ENCODE measurements at places on chromosomes 16 and 17.

DNA sequence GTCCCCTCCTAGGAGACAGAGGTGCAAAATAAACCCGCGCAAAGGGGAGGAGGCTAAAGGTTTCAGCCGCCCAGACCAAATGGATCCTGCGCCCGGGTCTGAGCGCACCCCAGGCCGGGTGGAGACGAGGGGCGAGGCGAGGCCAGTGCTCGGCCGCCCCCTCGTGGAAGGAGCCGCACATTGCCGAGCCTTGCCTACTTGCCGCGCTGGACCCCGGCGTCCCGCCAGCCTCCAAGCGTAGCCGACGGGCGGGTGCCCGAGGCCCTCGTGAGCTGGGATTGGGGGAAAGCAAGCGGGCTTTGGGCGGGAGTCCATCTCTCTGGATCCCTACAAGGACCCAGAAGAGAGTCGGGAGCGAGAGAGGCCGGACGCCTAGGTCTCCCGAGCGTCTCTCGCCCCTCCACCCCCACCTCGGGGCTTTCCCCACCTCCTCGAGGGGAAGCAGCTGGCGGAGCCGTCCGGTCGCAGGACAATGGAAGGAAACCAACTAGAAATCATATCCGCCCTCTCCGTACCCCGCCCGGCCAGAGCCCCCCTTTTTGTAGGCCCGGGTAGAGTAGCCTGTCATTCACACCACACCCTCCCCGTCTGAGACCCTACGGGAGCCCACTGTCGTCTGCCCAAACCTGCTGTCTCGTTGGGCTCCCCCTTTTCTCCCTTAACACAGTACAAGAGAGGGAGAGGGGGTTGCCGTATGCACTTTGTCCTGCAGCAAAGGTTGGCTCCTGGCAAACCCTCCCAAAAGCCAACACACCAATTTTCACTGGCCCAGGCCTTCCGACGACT is 664 bp upstream of the BCL6B start:
- peak; percentile 71 for DNase-seq

GRCh38 chr17:48672340-48672739 is 46.2 kb upstream of the HOXB9 start:
- DNase-seq = no peak

DNA sequence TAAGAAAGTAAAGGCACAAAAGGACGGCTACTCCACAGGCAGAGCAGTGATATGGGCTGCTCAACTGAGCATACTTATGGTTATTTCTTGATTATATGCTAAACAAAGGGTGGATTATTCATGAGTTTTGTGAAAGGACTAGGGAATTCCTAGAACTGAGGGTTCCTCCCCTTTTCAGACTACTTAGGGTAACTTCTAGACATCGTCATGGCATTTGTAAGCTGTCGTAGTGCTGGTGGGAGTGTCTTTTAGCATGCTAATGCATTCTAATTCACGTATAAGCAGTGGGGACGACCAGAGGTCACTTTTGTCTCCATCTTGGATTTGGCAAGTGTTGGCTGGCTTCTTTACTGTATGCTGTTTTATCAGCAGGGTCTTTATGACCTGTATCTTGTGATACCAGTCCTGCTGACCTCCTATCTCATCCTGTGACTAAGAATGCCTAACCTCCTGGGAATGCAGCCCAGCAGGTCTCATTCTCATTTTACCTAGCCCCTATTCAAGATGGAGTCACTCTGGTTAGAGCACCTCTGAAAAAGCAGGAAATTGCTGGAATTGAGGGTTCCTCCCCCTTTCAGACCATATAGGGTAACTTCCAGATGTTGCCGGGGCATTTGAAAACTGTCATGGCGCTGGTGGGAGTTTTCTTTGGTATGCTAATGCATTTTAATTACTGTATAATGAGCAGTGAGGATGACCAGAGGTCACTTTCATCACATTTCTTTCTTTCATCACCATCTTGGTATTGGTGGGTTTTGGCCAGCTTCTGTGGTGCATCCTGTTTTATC is 388.5 kb downstream of the XYLT1 start:
- no peak for DNase-seq

- DNase-seq = no peak
These were observed 5.2 kb upstream of the CDH8 start for GRCh38 chr16:62041401-62041800.

- no peak for DNase-seq
These were observed 14.5 kb upstream of the RASD1 start for GRCh38 chr17:17510456-17511292.

DNA sequence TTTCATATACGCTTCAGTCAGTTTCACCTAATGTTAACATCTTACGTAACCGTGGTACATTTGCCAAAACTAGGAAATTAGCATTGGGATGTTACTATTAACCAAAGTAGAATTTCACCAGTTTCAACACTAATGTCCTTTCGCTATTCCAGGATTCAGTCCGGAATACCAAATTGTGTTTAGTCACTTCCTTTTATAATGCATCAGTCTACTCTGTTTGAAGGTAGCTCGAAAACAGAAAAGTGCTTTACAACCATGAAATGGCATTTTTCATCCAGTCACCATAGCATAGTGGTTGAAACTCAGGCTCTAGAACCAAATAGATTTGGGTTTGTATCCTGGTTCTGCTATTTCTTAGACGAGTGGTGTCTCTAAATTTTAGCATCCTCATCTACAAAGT is 29.4 kb downstream of the AP2B1 start:
- no peak for DNase-seq

GRCh38 chr16:63067141-63067540 is 1030.9 kb upstream of the CDH8 start:
- DNase-seq = no peak

DNA sequence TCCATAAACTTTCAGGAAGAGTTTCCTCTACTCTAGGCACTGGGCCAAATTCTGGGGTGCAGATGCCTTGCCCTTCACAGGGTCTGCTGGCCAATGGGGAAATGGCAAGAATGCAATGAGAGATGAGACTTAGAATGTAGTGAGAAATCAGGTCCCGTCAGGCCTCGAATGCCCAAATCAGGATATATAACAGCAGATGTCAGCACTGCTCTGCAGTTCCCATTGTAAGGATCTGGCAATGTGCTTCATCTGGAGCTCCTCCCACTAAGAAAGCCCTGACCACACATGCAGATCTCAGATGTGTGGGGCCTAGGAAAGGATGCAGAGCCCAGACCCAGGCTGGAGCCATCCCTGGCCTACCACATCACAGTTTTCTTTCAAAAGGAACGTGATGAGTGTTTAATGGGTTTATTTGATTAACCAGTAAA is 13.9 kb upstream of the LPCAT2 start:
- DNase-seq = no peak

DNA sequence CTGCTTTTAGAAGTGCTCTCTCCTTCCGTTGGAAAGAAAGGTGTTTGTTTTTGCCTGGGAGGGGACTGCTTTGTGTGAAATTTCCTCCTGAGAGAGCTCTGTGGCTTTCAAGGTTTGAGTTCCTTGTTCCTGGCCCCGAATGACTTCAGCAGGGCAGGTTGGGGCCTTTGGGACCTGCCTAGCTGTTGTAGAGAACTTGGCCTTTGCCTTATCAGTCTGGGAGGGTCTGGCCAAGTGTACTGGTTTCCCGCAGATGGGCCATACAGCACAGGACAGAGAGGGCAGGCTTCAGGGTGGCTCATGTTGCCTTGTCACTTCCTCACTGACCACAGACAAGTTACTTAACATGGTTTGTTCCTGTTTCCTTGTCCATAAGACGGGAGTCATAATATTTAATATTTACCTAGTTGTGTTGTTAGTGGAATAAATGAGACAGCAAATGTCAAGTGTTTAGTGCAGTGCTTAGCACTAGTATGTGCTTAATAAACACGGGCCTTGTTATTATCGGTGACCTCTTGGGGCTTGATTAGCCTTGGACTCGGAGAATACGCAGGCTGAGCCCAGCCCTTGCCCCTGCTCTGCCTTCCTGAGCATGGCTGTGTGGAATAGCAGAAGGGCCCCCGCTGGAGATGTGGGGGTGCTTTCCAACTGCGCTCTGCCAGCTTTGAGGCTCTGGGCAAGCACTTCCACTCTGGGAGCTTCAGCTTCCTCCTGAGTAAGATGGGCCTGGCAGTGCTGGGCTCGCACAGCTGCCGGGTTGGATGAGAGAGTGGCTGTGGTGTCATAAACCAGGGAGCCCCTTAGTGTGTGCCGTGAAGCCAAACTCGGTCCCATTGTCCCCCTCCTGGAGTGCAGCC is 6.6 kb downstream of the PRSS8 start:
- DNase-seq = no peak

DNA sequence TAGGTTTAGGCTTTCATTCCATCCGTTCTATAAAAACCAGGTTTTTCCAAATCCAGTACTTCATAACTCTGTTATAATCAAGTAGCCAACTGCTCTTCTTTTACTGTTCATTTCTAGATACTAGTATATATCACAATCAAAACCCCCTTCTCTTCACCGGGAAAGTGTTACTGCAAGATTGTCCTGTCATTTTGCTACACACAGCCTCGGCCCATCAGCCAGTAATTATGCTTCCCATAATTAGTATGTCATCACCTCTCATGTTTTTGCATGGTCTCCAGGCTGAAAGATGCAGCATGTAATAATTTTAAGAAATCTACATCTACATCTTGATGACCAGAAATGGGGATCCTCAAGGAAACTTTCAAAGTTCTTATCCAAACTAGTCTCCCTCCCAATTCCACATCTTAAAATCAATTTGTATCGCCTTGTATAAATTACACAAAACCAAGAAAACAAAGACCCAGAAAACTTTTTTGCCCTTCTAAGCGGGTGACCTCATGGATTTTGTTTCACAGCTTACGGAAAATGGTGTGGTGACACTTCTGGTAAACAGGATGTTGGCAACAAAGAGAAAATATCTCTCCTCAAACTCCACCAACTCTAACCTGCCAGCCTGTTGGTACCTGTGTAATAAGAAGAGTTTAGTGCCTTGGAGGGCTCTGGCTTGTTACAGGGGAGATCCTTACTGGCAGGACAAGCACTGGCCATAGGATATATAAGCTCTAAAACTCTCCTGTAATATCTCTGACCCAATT is 9.3 kb downstream of the TACO1 start:
- DNase-seq = no peak

- no peak for DNase-seq
These were observed 48.3 kb downstream of the CUEDC1 start for GRCh38 chr17:57906910-57907309.

GRCh38 chr16:70644763-70645597 is 1.4 kb upstream of the IL34 start:
- DNase-seq = no peak

DNA sequence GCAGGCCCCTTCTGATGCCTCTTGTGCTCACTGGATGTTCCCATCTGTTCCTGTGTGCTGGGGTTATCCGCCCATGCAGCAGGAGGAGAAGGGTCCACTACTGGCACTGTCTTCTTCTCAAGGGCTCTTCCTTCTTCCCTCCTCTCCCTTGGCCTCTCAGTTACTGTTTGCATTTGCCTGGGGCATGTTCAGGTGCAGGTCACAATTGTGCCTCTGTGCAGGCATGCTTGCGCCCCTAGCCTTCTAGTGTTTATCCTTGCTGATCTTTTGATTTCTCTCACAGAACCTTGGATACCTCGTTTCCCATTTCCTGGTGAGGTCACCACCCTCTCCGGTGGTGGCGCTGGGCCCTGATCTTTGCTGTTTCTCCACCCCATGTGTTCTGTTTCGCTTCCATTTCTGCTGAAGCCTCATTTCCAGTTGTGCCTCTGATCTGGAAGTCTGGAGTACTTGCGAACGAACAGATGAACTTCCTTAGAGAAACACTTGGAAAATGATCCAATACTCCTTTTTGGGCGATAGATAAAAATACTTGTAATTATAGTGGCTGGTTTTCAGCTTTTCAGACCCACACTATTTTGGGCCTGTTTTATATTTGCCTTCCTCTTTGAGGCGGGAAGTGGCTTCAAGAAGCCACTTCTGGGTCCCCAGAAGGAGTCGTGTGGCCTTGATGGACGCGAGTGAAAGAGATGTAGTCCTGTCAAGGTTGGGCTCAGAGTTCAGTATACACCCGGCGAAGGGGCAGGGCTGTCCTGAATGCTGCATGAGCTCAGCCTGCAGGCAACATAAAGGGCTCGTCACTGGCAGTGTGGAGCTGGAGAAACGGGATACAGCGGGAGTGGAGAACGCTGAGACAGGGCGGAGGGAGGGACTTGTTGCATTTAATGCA is 312.9 kb downstream of the SNX29 start:
- no peak for DNase-seq

DNA sequence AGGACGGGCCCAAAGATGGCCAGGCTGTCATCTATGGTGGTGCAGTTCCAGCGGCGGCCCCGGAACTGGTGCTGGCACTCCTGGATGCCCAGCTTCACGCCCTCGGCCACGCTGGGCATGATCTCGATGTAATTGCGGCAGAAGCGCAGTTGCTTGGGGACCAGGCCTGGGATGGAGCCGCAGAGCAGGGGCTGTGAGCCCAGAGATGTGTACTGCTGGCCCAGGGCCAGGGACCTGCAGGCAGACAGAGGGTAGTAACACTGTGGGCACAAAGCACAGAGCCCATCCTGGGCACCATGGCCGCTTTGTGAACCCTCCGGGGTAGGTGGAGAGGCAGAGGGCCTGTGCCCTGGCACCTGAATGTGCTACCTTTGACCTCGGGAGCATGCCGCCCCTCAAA is 44.8 kb downstream of the WNT3 start:
- no peak for DNase-seq

GRCh38 chr17:6358131-6358530 is 76.8 kb downstream of the AIPL1 start:
- DNase-seq = no peak
